Dorsolateral prefrontal cortex (tissue), 122 donors: ENCODE measurements at places on chromosomes 5 and 9.

DNA sequence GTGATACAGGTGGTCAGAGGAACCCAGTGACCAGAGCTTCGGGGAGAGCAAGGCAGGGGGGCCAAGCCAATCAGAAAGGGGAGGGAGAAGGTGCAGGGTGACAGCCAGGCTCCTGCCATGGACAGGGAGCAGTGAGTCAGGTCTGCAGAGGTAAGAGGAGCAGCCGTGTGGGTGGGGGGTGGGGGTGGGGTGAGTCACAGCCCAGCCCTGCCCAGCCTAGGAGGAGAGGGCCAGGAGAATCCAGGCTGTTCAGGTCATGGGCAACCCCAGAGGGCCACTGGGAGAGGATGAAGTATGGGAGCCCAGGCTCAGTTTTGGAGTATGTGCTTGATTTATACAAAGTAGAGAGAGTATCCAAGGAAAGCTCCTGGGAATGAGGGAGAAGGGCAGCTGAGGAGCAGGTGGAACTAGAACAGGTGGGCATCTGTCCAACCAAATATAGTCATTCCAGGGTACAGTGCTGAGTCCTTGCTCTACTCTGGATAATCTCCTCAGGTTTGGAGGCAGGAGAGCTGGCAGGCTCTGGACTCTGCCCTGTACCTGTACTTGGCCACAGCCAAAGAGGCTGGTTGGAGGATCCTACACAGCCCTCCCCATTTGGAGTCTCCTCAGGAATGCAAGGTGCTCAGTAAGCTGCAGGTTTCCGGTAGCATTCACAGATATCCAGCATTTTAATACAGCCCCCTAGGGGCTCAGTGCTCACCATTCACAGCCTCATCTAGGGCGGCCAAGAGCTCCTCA lies 1.6 kb downstream of the HBEGF start:
- no peak for DNase-seq

DNA sequence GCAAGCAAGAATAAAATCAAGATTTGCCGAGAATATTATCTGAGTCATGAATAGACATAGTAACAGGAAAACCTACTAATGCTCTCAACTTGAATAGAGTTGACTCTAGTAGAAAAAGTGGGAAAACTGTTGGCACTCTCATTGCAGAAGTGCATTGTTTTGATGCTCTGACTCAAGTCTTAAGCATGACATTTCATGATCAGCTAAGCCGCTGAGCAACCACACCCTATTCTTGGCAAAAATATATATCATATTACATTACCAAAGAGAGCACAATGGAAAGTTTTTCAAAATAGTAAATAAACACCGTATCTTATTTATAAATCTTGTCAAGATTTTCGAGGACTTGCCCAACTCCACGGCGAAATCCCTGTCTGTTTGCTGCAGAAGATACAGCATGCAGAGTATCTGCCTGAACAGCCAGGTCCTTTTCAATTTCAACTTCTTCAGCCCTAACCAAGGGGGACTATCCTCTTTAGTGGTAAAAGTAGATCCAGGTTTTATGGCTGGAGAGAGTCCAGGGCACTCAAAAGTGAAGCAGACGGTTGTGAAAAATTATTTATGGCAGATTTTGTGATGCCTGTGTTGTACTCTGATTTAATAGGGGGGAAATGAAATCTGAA lies 13.9 kb upstream of the ADAMTSL1 start:
- DNase-seq = no peak

GRCh38 chr9:135639196-135639595 lies at the start of gene GLT6D1:
Gene GLT6D1, minus strand, starts transcription at chr9:135639540. Its CDS starts 353 bp downstream, at chr9:135639187.
- DNase-seq = no peak

DNA sequence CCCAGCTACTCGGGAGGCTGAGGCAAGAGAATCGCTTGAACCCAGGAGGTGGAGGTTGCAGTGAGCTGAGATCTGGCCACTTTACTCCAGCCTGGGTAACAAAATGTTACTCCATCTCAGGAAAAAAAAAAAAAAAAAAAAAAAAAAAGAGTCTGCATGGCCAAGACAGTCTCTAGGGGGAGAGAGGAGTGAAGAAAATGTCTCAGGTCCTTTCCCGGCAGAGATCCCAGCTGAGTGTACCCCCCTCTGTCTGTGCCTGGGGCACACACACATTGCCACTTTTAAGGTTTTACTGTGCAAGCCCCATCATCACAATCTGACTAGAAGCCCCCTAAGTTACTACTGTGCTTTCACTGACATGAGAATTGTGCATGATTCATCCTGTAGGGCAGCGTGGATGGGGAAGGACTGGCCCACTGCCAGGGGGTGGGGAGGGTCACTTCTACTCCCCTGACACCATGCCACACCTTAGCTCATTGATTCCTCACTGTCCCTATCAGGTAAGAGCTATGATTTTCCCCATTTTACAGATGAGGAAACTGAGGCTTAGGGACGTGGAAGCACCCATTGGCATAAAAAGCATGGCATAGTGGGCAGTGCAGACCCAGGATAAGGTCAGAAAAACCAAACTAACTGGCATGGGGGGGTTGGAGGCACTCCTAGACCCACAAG lies 102.3 kb upstream of the LARP1 start:
- DNase-seq = no peak

- no peak for DNase-seq
Observed at GRCh38 chr9:92010705-92011536, 60.9 kb upstream of the ROR2 start.

- no peak for DNase-seq
Observed at GRCh38 chr5:139658928-139659667, 10.9 kb downstream of the CXXC5 start.
